ENCODE measurements at places on chromosomes 3 and 15. TPM values are rescaled to one million over a fixed set of nuclear protein-coding genes. Genes with fewer than 3 reads are reported as not detected.

DNA sequence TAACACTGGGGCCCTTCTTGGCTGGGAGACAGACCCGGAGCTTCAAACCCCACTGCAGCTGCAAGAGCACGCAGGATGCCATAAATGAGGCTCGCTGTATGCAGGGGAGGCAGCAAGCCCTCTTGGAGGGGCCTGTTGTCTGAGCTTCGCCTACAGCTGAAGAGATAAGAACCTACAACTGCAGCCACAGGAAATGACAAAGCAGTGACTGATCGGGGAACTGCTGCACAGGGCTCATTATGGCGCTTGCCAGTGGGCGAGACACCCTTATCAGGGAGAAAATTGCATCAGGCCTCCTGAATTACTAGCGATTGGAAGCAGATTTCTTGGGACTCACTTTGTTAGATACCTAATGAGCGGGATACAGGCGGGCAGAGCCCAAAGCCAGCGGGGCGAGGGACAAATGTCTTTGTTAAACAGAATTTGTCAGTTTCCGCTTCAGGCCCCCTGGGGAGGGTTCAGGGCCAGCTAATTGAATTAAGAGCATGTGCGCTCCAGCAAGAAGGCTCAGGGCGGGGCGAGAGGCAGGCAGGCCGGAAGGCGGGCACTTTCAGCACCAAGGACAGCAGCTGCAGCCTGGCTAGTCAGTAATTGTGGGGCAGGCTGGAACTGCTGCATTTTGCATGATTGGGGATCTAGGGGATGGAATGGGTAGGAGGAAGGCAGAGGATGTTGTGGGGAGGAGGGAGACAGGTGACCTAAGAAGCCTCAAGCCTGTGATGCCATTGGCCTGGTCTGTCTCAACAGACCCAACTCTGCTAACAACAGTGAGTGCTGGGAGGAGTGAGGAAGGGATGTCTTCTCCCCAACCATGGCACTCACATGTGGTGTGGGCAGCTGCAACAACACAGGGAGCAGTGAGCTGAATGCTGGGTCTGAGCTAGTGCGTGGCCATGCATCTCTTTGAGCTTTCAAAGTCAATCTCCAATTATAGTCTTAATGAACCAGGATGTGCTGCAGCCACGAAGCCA, 55.3 kb downstream of the CCDC33 start:
- H3K36me3 ChIP-seq = no peaks in the 10 kb centered on the region
- H3K27ac ChIP-seq = no peak overlapping the region
- peaks cover 17% of the 10 kb centered on the region for H3K4me1 ChIP-seq
- peaks cover 6% of the 10 kb centered on the region for H3K27me3 ChIP-seq

GRCh38 chr3:31581660-31582059, 48.9 kb downstream of the STT3B start:
- H3K4me3 ChIP-seq = no peak overlapping the region
- peak overlapping the region; percentile 81 for H3K27ac ChIP-seq
- peaks cover 26% of the 10 kb centered on the region for H3K36me3 ChIP-seq
- H3K4me1 ChIP-seq = peaks cover 44% of the 10 kb centered on the region
- DNase-seq = no peak

DNA sequence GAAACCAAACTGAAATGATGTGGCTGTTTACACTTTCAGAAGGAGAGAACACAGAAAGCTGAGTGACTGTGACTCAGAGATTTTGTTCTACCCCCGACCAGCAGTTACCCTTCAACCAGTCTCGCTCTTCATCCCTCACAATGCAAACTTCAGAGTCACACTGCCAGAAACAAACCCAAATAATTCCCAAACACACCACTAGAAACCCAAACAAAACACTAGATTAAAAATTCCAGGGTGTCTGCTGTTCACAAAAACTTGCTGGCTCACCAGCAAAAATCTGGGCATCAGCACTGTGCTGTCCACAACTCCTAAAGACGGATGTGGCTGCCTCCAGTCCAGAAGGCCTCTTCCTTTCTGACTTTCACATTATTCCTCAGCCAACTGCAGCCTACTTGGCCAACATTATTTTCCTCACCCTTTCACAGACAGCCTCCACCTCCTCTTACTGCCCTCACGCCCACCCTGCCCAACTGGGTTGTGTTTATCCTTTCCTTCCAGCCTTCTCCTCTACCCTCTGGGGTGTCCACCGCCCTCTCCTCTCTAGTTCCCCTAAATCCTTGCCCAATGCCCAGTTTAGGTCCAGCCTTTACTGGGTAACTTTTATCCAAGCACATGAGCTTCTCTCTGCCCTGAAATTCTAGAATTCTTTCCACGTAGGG, 71.4 kb downstream of the MECOM start:
- DNase-seq = no peak
- peak overlapping the region; percentile 45 for H3K27ac ChIP-seq
- H3K36me3 ChIP-seq = no peaks in the 10 kb centered on the region
- H3K4me1 ChIP-seq = peaks cover 15% of the 10 kb centered on the region
- no peaks in the 10 kb centered on the region for H3K27me3 ChIP-seq

- H3K36me3 ChIP-seq = no peaks in the 10 kb centered on the region
- no peak overlapping the region for H3K4me3 ChIP-seq
- H3K4me1 ChIP-seq = no peaks in the 10 kb centered on the region
Measured at GRCh38 chr3:194107107-194107506, 28.8 kb upstream of the HES1 start.

DNA sequence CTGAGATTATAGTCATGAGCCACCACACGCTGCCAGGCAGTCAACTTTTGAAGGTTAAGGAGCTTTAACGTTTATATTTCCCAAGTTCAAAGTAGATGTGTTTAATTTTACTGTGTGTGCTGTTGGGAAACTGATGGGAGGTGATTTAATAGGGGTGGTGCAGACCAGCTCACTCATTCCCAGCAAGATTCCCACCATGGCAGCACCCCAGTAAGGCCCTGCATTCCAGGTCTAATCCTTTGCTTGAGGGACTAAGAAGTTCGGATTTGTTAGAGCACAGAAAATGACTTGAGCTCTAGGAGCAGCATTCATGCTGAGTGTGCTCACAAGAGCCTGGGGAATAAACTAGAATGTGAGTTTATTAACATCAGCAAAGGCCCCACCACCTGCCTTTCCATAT, 25.2 kb downstream of the TSEN2 start:
- H3K4me1 ChIP-seq = peaks cover 6% of the 10 kb centered on the region
- no peak for DNase-seq
- H3K4me3 ChIP-seq = no peak overlapping the region

- H3K27me3 ChIP-seq = no peaks in the 10 kb centered on the region
- H3K4me1 ChIP-seq = no peaks in the 10 kb centered on the region
- no peaks in the 10 kb centered on the region for H3K36me3 ChIP-seq
- H3K27ac ChIP-seq = no peak overlapping the region
- no peak for DNase-seq
Measured at GRCh38 chr3:86814321-86814720, 176.6 kb downstream of the VGLL3 start.

GRCh38 chr3:56655709-56656108, 27.4 kb downstream of the TASOR start:
- DNase-seq = no peak
- no peaks in the 10 kb centered on the region for H3K27me3 ChIP-seq
- no peak overlapping the region for H3K4me3 ChIP-seq
- no peak overlapping the region for H3K27ac ChIP-seq
- H3K4me1 ChIP-seq = no peaks in the 10 kb centered on the region
- peaks cover 97% of the 10 kb centered on the region for H3K36me3 ChIP-seq

GNAT1 gene
- total RNA-seq = not detected
